ENCODE measurements at places on chromosomes 13 and 19.

DNA sequence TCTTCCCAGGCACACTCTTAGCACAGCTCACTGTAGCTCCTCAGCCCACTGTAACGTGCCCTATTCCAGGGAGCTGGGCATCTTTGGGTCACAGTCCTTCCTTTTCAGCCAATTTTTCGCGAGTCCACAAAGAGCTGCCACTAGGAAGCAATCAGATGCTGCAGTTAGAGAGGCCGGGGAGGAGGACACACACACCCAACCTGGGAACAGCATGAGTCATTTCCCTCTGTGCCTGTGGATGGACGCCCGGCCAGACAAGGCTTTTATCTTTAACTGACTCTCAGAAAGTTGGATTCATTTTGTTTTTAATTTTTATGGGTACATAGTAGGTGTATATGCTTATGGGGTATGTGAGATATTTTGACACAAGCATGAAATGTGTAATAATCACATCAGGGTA lies 918.6 kb downstream of the UQCRFS1 start:
- DNase-seq = no peak

DNA sequence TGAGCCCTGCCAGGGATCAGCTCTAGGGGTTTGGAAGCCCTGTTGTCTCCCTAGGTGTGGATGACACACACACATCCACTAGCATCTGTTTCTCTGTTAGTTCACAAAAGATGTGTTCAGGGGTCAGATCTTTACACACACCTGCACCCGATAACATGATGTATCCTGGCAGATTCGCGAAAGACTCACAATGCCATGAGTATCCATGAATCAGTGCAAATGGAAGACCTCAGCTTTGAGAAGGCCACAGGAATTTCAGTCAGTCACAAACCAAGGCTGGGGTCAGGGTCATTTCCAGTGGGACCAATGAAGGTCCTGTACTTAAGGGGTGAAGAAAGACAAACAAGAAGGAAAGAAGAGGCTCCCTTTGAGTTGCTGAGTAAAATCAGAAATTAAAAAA lies 898.2 kb downstream of the UQCRFS1 start:
- no peak for DNase-seq

GRCh38 chr13:37366044-37366770 lies 232.4 kb downstream of the POSTN start:
- no peak for DNase-seq

GRCh38 chr13:97559981-97560380 lies 126.0 kb downstream of the RAP2A start:
- no peak for DNase-seq

DNA sequence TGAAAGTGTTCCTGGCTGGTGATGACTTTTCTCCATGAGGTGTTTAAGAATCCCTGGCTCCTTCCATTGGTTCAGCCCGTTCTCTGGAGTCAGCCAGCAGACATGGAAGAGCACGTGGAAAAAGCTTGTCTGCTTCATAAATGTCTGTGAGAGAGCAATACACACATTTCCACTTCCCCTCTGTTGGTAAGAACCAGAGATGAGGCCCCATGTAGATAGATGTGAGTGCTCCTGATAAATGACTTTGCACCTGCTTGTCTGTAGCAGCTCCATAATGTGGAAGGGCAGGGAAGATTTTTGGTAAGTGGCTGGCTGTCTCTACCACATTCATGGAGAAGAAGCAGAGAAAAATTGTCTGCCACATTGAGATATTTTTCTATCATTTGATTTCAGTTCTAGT lies 325.8 kb downstream of the LMO7 start:
- DNase-seq = no peak

DNA sequence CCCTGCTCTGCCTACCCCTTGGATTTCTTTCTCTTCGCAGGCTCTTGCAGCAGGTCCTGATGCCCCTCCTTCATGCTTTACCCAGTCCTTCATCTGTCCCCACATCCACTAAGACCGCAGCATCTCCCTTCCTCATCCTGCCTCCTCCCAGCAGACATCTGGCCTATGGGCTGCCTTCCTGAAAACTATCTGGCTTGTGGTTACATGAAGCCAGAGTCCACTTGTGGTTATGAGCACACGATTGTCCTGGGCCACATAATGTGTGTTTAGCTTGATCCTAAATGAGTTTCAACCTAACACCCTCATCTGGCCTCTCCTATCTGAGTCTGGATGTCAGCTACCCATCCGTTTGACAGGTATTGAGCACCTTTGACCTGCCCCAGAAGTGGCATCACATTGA lies 5.5 kb upstream of the ZNF175 start:
- DNase-seq = no peak

DNA sequence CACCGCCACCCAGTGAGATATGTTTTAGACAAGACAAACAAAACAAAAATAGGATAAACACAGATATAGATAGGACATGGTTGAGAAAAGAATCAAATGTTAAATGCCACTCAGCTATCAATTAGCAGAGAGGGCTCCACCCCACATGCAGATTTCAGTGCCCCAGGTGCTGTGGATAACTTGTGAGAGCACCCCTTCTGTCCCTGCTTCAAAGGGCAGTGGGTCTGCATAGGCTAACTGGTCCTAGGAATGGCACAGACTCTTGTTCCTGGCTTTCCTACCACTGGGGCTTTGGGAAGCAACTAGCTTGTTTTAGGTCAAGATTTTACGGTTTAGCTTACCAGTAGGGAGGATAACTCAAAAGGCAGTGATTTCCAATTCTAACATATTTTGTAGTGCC lies 460.3 kb downstream of the TSHZ3 start:
- DNase-seq = no peak

DNA sequence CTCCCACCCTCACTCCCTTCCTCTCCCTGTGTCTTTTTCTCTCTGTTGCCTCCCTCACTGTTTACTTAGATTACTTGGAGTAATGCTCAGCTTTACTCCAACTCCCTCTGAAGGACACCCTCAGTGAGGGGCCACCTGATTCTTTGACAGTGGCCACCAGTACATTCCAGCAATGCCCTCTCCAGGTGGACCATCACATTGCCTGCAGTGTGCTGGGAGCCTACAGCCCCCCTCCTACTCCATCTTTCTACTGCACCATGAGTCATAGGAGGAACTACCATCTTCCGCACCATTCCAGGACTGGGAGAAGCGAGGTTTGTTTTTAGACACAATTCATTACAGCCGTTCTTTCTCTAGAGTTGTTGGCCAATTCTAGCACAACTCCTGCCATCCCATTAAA lies 96.6 kb upstream of the POSTN start:
- DNase-seq = no peak

- DNase-seq = no peak
These were observed 16.3 kb upstream of the GPR183 start for GRCh38 chr13:99323488-99323887.

GRCh38 chr19:4234142-4234861 lies 5.0 kb downstream of the EBI3 start:
- no peak for DNase-seq

GRCh38 chr19:12949363-12950283 lies 4.0 kb downstream of the RAD23A start:
- DNase-seq = no peak

GRCh38 chr19:30806311-30806710 lies 434.1 kb downstream of the ZNF536 start:
- no peak for DNase-seq

DNA sequence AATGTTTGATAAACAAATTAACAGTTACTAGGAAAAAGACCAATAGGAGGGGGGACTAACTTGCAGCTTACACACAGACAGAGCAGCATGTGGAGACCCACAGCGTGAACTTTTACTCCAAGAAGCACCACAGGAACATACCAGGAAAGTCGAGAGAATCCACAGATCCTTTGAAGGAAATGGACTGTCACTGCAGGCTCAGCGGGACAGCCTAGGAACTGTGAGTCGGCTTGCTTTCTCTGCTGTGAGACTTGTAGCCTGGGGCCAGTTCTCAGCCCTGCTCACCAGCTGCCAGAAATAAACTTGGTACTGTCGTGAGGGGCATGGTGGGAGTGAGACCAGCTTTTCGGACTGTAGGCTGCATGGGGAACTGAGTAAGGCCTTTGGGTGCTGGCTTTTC lies 1211.5 kb downstream of the PCDH17 start:
- DNase-seq = no peak

DNA sequence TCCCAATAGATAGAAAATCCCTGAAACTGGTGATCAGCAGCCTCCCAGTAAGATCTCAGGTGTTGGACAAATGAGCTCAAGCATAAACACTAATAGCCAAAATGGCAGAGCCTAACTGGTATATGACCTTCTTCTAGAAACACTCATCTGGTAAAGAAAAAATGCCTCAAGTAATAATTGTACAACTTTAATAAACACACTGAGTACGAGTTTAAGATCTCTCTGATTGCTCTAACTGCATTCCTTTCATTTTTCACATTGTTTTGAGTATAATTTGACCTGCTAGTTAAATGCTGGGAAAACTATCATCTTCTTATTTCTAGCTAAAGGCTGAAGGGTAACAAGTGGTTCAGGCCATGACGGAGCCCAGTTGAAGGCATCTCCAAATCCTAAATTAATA lies 2009.5 kb upstream of the PCDH20 start:
- DNase-seq = no peak

- no peak for DNase-seq
These were observed 6.2 kb downstream of the BCL3 start for GRCh38 chr19:44754750-44755080.

DNA sequence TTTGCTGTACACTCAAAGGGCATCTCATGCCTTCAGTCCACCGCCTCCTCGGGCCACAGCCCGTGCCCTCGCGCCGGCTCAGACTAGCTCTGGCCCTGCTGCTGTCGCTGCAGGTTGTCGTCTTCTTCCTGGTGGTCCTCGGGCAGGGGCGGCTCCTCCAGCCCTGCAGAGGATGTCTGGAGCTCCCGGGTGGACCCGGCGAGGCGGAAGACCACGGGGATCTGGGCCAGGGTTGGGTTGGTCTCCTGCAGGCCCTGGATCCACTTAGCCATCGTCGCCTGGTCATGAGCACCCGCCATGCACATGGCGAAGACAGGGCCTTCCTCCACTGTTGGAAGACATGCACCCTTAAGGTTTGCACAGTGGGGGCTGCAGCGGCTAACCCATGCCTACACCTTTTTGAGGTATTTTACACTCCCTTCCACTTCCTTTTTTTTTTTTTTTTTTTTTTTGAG lies 489 bp upstream of the ZNF653 start:
- no peak for DNase-seq

DNA sequence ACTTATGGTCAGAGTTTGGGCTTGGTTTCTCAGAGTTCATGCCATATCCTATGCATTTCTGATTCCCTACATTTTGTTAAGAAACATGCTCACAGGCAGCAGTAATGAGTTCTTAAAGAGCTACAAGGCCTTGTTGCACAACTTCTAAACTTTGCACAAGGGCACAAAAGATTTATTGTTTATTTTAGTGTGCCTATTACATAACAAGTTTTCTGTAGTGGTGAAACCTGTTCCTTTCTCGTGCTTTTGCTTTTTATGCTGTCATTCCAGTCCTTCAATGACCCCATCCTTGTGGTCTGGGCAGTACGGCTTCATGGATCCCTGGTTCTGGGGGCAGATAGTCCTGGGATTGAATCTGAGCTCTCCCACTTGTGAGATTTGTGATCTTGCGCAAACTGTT lies 17.8 kb downstream of the ZNF507 start:
- no peak for DNase-seq

- no peak for DNase-seq
These were observed 64.7 kb upstream of the STARD13 start for GRCh38 chr13:33349986-33350826.

- DNase-seq = no peak
These were observed 8.1 kb upstream of the ANGPTL4 start for GRCh38 chr19:8355631-8356402.

DNA sequence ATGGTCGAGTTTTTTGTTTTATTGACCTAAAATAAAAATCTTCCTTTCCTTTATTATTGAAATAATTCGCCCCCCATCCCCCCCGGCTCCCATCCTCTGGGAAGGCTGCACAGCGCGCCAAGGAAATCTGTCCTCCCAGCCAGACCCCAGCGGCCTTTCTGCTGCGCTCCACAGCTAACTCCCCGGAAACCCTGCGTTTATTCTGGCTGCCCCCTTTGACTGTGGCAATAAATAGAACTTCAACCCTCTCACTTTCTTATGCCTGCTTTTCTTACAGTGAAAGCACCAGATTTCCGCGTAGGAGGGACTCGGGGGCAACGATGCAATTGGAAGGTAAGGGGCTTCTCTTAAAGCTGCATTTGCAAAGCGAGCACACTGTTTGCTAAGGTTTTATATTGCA lies 9.7 kb upstream of the C19orf12 start:
- no peak for DNase-seq

GRCh38 chr13:95703576-95703975 lies 26.6 kb downstream of the DNAJC3 start:
- DNase-seq = no peak

- DNase-seq = no peak
These were observed 1318.5 kb downstream of the PCDH9 start for GRCh38 chr13:65911546-65912193.

- DNase-seq = no peak
These were observed 8.4 kb upstream of the RPS15 start for GRCh38 chr19:1429750-1430149.

DNA sequence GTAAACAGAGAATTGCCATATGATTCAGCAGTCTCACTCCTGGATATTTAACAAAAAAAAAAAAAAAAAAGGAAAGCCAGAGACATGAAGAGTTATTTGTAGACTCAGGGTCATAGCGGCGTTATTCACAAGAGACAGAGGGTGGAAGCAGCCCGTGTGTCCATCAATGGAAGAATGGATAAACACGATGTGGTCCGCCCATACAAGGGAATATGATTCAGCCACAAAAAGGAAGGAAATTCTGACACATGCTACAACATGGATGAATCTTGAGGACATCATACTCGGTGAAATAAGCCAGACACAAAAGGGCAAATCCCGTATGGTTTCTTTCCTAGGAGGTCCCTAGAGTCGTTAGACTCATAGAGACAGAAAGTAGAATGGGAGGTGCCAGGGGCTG lies 14.8 kb downstream of the ACSBG2 start:
- no peak for DNase-seq

DNA sequence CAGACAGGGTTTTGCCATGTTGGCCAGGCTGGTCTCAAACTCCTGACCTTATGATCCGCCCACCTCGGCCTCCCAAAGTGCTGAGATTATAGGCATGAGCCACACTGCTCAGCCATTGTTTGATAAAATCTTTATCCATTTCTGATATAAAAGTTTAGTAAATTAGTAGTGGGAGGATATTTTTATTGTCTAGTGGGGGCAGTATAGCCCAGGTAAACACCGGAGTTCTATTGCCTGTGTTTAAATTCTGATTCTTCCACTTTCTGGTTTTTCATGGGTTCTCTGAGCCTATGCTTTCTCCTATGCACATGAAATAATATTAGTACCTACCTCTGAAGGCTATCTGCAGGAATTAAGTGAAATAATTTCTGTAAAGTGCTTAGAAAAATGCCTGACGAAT lies 20.1 kb upstream of the ARHGEF18 start:
- DNase-seq = no peak

DNA sequence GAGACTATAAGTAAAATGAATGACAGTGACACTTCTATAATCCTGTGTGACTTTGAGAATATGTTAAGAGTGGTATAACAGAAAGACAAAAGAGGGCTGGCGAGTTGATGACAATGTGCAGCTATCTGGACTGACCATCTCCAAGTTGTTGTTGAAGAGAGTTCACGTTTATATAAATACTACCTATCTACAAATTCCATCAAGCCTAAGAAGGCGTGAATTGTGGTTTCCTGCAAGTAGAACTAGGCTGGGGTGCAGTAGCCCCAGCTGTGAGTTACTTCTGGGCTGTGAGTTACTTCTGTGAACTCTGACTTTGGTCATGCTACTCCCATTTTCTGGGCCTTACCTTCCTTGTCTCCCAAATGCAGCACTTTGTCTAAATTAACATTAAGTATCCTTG lies 561.0 kb downstream of the TBC1D4 start:
- DNase-seq = no peak
